Frontal cortex (tissue), 4 donors: ENCODE measurements at places on chromosomes 2 and 18. TPM values are rescaled to one million over a fixed set of nuclear protein-coding genes. Genes with fewer than 3 reads are reported as not detected.
A peak's percentile ranks its signal among the peaks of the same experiment; 100 is the strongest.

The APOB gene
- total RNA-seq, result 0.41 TPM

The UGT1A8 gene
- not detected for total RNA-seq

The LBX2 gene
- total RNA-seq, result not detected

The RPRD1A gene
- 143 TPM for total RNA-seq

The ASB18 gene
- 0.82 TPM for total RNA-seq

The IL36RN gene
- not detected for total RNA-seq

The CFAP221 gene
- total RNA-seq, result 7.3 TPM

The PTPRN gene
- total RNA-seq, result 24.5 TPM

The FBXO15 gene
- 4.1 TPM for total RNA-seq

The THSD7B gene
- total RNA-seq, result 13.9 TPM

The RAB17 gene
- total RNA-seq, result 0.41 TPM

The KCNF1 gene
- 20.0 TPM for total RNA-seq

The CROCC2 gene
- total RNA-seq, result not detected

The POTEC gene
- under 0.01 TPM for total RNA-seq

The HOXD13 gene
- total RNA-seq, result not detected

The PRKAG3 gene
- not detected for total RNA-seq

DNA sequence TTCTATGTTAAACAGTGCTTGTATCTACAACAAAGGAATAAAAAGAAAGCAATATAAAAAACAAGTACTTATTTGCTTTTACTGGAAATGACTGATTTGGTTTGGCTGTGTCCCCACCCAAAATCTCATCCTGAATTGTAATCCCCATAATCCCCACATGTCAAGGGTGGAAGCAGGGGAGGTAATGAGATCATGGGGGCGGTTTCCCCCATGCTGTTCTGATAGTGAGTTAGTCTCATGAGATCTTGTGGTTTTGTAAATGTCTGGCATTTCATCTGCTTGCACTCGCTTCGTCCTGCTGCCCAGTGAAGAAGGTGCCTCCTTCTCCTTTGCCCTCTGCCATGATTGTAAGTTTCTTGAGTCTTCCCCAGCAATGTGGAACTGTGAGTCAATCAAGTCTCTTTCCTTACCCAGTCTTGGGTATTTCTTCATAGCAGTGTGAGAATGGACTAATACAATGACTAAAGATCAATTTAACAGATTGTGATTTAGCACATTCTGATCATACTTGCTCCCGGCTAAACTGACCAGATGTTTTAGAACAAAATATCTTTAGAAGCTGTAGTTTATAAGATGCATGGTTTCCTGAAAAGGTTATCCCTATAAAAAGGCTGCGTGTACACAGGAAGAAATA lies 19.9 kb downstream of the PTH2R start:
- no peak for DNase-seq

- DNase-seq, result peak; percentile 41
Measured at GRCh38 chr2:234564699-234565098, 67.8 kb upstream of the ARL4C start.

DNA sequence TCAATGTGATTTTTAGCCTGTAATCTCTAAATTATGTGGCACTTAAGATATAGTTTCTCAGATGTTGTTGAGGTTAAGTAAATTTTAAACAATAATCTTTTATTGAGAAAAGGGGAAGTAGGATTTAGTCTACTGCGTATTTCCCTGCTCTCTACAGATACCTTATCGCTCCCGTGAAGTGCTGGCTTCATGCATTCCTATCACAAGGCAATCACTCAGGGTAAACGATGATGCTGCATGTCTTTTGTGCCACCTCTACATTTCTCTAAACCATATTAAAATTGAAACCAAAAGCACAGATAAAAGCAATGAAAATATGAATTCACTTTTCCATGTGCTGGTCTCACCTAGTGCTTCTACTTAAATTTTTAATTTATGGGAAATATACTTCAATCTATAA lies 14.4 kb upstream of the RPE start:
- DNase-seq, result no peak

DNA sequence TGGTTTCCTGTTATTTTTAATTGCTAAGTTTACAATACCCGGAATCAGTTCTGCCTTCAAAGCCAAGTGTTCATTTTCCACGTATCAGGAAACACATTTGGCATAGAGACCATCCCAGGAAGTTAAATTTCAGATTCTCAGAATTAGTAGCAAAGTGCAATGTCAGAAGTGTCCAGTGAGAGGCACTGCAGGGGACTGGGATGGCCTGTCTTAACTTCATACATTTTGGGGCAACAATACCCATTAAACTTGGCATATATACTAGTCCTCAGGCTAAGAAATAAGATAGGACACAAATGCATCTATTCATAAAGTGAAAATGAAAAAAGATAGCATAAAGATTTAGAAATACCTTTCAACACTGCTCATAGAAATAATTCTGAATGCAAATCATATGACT lies 1.5 kb upstream of the IL1RL2 start:
- DNase-seq, result no peak

- DNase-seq, result no peak
Measured at GRCh38 chr2:54665436-54665856, 58.0 kb upstream of the EML6 start.

GRCh38 chr2:21043744-21044532 lies at the start of gene APOB:
Gene APOB, minus strand, starts transcription at chr2:21044073. Its CDS starts 128 bp downstream, at chr2:21043945.
- DNase-seq, result peak; percentile 24

DNA sequence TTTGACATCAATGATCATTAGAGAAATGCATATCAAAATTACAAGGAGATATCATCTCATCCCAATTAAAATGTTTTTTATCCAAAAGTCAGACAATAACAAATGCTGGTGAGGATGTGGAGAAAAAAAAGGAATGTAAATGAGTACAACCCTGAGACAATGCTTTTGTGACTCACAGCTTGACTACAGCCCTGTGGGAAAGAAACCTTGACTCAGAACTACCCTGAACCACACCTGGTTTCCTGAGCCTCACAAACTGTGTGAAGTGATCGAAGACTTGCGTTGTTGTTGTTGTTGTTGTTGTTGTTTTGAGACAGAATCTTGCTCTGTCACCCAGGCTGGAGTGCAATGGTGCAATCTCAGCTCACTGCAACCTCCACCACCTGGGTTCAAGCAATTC lies 266.6 kb upstream of the MYT1L start:
- no peak for DNase-seq

DNA sequence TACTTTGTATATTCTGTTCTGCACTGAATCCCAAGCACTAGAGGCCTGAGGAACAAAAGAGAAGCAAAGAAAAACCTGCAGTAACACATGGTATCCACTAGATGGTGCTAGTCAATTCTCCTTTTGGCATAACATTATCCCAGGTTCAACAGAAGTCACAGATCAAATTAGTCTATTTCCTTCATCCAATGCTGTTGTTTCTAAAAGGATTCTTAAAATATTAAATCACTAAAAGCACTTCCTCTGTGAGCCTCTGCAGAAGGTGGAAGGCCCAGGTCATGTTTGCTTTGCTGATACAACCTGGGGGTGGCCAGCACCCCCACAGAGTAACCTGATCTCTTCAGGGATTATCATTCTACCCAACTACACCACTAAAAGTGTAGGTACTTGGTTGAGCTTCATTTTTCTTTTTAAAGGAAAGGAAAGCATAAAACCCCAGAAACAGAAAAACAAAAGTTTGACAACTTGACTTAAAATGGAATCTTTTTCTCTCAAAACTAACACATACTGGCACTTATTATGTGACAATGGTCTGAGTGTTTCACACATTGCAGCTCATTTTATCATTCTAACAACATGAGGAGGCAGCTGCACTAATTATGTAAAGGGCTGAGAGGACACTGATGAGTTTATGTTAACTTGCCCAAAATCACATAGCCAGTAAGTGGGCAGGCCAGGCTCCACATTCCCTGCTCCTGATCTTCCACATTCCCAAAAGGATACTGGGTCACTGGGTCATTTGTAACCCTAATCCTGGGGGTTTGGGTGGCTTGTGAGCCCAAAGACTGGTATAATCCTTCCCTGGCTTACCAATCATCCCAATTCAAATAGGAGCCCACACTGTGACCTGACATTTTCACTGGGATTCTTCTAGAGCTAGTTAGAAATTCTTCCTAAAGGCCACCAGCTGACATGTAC lies 66.8 kb upstream of the DNER start:
- peak; percentile 34 for DNase-seq

- no peak for DNase-seq
Measured at GRCh38 chr18:79801217-79801616, 3.5 kb downstream of the KCNG2 start.

DNA sequence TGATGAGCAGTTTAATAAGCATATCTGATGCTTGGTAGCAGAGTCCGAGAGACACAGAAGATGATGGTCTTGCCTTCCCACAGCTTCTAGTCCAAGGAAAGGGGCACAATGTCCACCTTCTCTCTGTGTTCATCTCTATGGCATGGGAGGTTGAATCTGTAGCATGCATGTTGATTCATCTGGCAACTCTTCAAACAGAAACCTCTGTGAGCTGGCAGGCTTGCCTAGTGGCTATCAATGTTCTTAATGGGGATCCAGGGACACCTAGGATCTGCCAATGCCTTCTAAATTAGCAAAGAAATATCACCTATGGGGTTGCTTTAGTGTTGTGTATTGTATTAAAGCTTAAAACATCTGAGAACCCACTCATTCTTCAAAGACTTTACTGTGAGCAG lies 170.8 kb downstream of the INO80D start:
- no peak for DNase-seq

GRCh38 chr18:55534547-55534946 lies 53.4 kb downstream of the TCF4 start:
- no peak for DNase-seq

GRCh38 chr2:109535217-109535946 lies 78.4 kb downstream of the SEPTIN10 start:
- DNase-seq, result no peak

DNA sequence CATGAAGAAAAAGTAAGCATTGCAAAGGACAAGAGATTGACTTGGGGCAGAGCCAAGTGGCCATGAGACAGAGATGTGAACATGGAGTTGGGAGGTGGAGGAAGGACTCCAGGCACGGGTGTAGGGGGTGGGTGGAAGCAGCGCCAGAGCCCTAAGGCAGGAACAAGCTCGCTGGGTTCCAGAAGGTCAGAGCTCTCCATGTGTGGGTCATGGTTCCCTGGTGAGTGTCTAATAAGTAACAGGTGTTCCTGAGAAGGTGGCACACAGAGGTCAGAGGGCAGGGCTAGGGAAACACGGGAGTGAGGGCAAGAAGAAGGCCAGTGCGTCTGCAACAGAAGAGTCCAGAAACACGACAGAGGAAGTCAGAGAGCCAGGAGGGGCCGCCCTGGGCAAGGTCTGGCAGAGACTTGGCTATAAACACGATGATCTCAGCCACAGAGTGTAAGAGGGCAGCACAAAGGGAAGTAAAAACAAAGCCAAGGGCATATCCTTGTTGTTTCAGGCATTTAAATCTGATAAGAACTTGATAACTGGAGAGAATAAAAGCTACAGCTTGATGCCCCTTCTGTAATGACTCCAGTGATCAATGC lies 260.8 kb downstream of the TGIF1 start:
- DNase-seq, result no peak

GRCh38 chr2:138333677-138334076 lies 167.9 kb upstream of the SPOPL start:
- DNase-seq, result no peak

DNA sequence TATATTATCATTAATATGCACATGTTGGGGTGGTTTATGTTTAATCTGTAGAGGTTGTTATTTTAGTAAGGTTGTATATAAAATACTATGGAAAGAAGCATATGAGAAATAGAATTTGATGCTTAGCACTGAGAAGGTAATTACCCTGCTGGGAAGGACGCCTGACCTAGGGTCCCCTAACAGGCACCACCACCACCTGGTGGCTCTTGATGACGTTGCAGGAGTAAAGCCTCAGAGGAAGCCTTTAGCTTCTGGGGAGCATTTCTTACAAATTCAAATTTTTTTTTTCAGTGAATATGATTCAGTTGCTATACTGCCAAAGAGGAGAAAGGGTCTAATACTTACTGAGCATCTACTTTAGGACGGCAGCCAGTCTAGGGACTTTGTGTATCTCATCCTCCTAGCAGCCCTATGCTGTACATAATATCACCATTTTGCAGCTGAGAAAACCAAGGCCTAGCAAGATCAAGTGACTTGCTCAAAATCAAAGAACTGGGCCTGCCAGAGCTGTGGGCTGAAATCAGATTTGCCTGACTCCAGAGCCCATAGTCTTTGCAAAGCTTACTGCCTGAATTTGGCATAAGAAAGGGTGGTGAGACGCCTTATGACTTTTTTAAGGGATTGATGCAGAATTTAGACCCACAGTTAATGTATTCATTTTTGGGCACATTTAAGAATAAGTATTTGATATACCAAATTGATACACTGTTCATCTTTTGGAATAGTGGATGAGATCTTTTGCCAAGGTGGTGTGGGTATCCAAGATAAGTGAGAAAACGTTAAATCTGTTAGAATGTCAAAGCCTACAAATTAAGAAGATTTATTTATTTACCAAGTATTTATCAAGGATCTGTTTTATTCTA lies 78.8 kb upstream of the GAREM1 start:
- DNase-seq, result peak; percentile 39

- DNase-seq, result no peak
Measured at GRCh38 chr18:47877892-47878291, 52.6 kb downstream of the SMAD2 start.

- no peak for DNase-seq
Measured at GRCh38 chr2:71664161-71664560, 210.8 kb downstream of the DYSF start.

- no peak for DNase-seq
Measured at GRCh38 chr2:23283-23682, 23.0 kb downstream of the FAM110C start.

- no peak for DNase-seq
Measured at GRCh38 chr2:96756788-96757476, 3.8 kb upstream of the CNNM4 start.

GRCh38 chr2:62383846-62384245 lies 122.1 kb downstream of the TMEM17 start:
- no peak for DNase-seq

DNA sequence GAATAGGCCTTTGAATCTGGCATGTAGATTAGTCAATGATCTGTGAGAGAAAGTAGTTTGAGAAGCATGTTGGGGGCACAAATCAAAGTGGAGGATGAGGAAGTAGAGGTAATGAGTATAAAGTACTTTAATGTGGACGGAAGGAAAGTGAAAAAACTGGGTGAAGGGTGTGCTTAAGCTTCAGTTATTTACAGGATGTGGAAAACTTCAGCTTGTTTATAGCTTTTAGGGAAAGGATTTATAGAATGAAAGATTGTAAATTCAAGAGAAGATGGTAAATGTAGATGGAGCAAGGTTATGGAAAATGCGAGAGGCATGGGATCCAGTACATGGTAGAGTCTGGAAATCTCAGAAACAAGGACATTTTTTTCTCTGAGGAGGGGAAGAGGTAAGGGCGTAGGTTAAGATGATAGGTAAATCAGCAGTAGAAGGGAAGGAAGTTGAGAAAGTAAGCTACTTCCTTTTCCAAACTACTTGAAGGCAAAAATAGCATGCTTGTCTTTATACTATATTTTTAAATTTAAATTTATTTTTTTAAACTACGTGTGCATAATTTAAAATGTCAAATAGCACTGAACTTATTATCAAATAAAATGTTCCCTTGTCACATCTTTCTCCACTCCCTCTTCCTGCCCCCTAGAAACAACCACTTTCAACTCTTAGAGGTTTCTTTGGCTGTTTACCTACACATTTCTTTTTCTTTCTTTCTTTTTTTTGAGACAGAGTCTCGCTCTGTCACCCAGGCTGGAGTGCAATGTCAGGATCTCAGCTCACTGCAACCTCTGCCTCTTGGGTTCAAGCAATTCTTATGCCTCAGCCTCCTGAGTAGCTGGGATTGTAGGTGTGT lies 8.5 kb downstream of the FAM117B start:
- DNase-seq, result no peak

GRCh38 chr2:46684661-46685060 lies 205.3 kb downstream of the TMEM247 start:
- DNase-seq, result no peak

GRCh38 chr2:211745295-211746097 lies 793.1 kb downstream of the ERBB4 start:
- peak; percentile 15 for DNase-seq

GRCh38 chr18:35141077-35141476 lies 99.8 kb upstream of the ZNF397 start:
- no peak for DNase-seq
